ENCODE measurements at places on chromosomes 7 and 10.

- DNase-seq = no peak
These were observed 1277.1 kb upstream of the AUTS2 start for GRCh38 chr7:68321076-68321639.

DNA sequence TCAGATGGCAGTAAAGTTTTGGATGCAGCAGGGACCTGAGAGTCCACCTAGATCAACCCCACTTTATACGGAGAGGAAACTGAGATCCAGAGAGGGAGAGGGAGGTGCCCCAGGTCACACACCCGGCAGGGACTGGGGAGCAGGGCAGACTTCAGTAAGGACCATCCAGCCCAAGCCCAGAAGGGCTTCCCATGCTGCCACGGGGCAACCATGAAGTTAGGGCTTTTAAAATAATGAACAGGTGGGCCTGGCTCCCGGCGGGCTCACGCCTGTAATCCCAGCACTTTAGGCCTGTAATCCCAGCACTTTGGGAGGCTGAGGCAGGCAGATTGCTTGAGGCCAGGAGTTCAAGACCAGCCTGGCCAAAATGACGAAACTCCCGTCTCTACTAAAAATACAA is 98.5 kb downstream of the HIP1 start:
- no peak for DNase-seq

DNA sequence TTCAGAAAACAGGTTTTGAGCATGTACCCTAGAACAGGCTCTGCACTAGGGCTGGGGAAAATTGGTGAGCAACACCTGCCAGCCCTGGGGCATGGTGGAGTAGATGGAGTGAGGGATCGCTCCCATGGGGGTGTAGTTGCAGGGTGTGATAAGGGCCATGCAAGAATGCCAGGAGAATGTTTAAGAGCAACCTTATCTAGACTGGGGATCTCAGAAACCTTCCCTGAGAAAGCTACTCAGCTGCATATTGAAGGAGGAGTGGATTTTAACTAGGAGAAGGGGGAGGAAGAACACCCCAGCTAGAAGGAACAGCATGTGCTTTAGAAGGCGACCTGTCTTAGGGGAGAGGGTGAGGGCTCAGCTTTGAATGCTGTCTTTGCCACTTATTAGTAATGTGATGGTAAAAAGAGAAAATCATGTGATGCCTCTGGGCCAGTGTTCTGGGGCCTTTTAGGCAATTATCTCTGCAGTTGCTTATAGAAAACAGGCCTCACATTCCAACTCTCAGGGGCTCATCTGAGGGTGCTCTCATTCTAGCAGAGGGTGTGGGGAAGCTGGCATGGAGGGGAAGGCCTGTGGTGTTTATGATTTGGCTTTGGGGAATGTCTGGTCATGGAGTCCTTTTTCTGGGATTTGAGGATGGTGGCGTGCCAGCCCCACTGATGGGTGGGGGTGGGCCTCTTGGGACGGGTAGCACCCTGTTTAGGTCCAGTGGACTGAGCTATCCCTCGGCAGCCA is 225.4 kb downstream of the BMPER start:
- no peak for DNase-seq

- no peak for DNase-seq
These were observed 2.3 kb downstream of the GLRX3 start for GRCh38 chr10:130138479-130138866.

DNA sequence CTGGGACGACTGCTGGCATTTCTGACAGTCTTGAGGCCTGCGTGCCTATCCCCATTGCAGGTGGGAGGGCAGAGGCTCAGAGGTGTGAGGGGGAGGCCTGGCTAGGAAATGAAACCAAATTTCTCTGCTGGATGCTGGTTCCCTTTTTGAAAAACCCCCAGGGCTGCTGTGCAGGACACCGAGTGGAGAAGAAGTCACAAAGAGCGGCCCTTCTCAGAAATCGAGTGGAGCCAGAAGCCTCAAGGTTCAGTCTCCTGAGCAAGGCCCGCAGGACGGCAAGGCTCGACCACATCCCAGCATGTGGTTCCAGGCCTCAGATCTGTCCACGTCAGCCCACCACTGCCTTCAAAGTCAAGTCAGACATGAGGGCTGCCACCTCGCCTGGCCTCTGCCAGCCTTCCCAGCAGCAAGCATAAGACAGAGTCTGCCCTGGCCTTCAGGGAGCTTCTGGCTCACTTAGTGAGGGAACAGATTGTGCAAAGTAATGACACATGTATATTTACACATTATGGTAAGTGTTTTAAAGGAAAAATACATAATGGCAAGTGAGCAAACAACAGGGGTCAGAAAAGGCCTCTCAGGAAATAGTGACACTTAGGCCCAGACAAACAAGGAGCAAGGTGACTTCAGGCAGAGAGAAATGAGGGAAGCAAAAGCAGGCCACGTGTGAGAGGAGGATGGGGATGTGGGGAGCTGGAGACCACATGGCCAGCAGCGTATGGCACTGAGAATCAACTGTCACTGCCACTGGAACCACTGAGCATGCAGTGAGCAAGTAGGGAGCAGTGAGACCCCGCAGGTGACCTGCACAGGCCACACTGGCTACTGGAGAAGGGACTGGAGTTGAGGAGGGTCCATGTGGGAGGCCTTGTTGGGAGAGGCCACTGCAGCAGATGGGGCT is 86.7 kb downstream of the ARHGAP22 start:
- no peak for DNase-seq

GRCh38 chr10:44010873-44011602 is 362.4 kb upstream of the ZNF32 start:
- no peak for DNase-seq

DNA sequence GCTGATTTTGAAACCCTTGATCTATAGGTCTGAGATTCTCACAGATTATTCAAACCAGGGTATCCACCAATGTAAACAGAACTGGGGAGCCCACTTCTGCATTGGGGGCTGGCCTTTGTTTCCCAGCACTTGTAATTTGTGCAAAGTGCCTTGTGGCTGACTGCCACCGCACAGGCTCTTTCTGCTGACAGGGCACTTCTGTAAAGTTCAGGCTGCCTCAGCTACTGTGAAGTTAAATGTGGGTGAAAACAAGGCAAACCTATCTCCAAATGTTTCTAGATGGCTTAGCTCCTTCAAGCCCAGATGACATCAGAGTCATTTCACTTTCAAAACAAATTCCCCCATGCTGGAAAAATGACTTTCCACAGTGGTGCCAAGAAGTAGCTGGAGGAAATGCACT is 54.7 kb downstream of the GRID1 start:
- DNase-seq = no peak

DNA sequence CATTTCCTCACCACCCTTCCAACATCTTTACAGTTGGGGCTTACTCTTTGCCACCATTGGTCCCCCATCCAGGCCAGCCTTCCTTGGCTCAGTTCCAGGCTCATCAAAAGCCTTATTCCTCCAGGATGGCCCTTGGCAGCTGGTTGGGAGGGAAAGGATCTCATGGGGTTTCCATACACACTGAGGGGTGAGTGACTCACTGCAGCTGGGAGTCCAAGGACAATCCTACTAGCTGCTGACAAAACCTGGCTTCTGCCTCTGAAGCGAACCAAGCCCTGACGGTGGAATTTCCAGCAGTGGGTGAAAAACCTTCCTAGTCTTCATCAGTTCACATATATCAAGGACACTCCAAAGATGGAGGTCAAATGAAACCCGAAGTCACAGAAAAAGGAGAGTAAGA is 22.9 kb downstream of the CRHR2 start:
- no peak for DNase-seq

GRCh38 chr10:34889004-34889869 is 74.1 kb upstream of the PARD3 start:
- DNase-seq = no peak
